AG08395 (cell line): ENCODE measurements at places on chromosomes 5 and 9.

- DNase-seq, result no peak
Measured at GRCh38 chr5:126514558-126515141, 80.4 kb downstream of the ALDH7A1 start.

DNA sequence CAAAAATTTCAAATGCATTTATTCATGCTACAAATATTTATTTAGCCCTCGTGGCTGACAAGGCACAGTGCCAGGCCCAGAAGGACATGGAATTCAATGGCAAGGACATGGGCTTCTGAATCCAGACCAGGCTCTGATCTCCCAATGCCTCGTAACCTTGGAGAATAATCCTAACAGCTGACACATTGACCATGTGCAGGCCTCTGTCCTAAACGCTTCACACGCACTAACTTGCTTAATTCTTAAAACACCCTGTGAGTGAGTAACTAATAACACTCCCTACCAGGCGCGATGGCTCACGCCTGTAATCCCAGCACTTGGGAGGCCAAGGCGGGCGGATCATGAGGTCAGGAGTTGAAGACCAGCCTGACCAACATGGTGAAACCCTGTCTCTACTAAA is 33.2 kb downstream of the MYO10 start:
- peak; percentile 93 for DNase-seq

DNA sequence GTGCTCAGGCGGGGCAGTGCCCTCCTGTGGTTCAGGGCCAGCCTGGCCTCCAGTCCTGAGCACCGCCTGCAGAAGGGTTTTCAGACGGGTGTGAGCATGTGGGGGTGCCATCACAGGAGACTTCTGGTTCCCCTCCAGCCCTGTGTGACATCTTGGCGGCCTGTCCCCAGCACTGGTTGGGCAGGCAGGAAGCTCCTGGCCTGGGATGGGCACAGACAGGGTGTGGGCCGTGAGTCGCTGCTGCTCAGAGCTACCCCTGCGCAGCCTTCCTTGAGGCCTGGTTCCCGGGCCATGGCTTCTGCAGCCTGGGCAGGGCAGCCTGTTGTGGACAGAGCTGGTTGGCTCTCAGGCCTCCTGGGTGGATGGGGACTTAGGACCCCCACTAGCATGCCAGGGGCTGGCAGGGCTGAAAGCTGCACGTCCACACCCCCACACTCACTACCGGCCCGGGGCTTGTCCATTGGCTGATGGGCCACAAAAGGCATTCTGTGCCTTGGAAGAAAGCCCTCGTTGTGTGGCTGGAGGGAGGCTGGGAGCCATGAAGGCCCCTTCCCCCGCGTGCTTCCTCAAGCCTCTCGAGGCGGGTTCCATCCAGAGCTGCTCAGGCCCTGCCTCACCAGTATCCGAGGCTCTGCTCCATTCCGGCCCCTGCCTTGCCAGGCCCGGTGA is 58.7 kb downstream of the RXRA start:
- no peak for DNase-seq

GRCh38 chr5:61159836-61160235 is 2.4 kb downstream of the SMIM15 start:
- no peak for DNase-seq

DNA sequence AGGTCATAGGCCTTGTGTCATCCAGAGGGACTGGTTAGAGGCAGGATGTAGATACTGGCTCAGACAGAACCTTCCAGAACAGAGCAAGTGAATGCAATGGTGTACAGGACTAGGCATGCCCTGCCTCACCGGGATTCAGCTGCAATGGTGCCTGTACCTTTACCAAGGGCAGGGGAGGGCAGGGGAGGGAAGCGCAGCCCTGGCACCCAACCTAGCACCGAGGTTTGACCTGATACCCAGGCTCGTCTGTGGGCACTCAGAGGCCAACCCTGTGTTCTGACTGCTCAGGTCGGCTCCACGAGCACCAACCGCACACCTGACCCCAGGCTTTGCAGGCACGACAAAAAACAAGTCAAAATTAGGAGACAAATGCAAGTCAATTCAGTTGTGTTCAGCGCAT is 47.3 kb upstream of the GFPT2 start:
- no peak for DNase-seq

- no peak for DNase-seq
Measured at GRCh38 chr5:88745093-88745696, 137.8 kb downstream of the MEF2C start.

- DNase-seq, result no peak
Measured at GRCh38 chr5:42828671-42829070, 17.0 kb upstream of the SELENOP start.

DNA sequence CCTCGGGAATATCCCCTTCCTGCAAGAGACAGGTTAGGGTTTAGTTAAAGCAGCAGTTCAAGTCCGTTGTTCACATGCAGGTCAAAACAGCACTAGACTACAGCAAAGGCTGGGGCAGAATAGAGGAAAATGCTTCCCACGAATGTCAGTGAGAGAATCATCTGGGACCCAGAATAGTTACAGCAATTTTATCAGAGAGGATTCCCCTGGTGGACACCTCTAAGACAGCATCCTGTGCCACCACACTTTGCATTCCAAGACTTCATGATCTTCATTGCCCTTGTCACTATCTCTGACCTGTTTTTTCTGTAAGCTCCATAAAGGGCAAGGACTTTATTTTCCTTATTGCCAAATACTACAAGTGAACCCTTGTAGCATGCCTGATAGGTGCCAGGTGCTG is 12.9 kb downstream of the GRXCR2 start:
- no peak for DNase-seq

GRCh38 chr5:112812549-112812948 is 48.5 kb upstream of the SRP19 start:
- DNase-seq, result no peak

GRCh38 chr9:131045300-131046092 is 36.5 kb downstream of the LAMC3 start:
- peak; percentile 29 for DNase-seq

GRCh38 chr9:133581011-133581410 is 28.2 kb downstream of the FAM163B start:
- no peak for DNase-seq
